ENCODE measurements at places on chromosomes 4 and X.
A peak's percentile ranks its signal among the peaks of the same experiment; 100 is the strongest.

- DNase-seq: no peak
Observed at GRCh38 chr4:174387143-174387542, 103.4 kb downstream of the CEP44 start.

DNA sequence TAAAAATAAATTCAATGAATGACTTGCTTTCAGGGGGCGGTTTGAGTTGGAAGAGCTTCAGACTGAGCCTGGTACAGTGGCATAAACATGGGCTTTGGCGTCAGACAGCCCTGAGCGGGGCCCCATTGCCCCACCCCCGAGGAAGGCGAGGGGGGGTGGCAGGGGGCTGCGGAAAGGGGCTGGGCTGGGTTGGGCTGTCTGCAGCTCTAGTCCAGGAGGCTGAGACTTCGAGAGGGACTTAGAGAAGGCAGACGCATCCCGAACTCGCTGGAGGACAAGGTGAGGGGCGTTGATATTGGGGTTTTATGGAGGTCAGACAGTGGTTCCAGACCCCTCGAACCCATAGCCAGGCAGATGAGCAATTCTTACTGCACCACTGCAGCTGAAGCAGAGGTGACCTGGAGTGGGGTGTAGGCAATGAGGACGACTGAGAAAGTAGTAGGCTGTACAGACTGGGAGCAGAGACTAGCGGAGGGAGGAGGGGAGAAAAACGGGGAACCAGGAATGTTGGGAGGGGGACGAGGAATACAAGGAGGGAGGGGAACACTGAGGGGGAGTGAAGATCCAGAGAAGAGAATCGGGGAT lies at the start of gene MAGED2:
Gene MAGED2, plus strand, starts transcription at position 222 of the 585 bp plus-strand sequence. CDS start 1,587 bp downstream, outside the sequence.
- DNase-seq: peak; percentile 64

DNA sequence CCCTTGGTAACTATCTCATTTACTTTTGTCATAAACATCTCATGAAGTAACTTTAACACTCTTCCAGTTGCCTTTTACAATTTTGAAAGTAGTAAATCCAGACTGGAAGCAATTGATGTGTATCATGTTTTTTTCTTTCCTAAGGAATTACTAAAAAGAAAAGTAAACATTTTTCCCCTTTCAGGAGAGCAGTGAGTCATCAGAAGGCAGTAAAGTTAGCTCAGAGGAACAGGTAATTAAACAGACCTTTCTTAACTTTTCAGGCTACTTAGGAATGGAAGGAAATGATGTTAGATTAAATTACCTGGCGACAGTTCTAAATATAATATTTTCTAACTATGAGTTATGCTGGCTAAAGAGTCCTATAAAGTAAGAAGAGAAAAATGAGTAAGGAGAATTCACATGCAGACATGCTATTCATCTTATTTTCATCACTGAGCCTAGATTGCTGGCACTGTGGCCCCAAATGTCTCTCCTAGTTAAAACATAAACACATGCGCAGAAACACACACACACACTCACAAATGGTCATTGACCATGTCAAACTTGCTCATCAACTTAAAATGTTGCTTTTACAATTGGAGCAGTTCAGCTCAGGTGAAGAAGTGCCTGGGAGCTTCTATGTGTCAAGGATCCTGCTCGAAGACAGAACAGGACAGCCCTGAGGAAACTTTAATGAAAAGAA lies 9.3 kb downstream of the DMP1 start:
- no peak for DNase-seq

GRCh38 chrX:74536832-74537371 lies 77.5 kb downstream of the RLIM start:
- DNase-seq: no peak

DNA sequence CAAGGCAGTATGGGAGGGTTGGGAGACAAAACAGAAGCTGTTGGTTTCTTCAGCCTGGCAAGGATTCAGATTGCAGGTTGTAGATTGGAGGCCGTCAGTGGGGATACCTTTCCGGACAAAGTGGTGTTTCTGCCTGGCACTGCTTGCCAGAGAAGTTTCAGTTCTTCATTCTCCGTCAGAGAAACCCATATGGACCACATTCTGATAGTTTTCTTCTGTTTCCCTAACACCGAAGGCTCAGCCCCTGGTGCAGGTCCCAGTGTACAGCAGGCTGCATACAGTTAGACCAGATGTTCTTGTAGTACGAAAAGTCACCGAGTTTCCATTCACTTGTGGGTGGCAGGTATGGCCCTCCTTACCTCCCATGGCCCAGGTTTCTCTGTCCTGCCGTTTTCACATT lies 107.3 kb downstream of the PTTG2 start:
- DNase-seq: no peak

- DNase-seq: no peak
Observed at GRCh38 chr4:11632025-11632424, 203.3 kb upstream of the HS3ST1 start.

- no peak for DNase-seq
Observed at GRCh38 chrX:120731386-120731785, 101.5 kb upstream of the C1GALT1C1 start.

GRCh38 chr4:56272003-56272402 lies 115.3 kb downstream of the AASDH start:
- DNase-seq: no peak

DNA sequence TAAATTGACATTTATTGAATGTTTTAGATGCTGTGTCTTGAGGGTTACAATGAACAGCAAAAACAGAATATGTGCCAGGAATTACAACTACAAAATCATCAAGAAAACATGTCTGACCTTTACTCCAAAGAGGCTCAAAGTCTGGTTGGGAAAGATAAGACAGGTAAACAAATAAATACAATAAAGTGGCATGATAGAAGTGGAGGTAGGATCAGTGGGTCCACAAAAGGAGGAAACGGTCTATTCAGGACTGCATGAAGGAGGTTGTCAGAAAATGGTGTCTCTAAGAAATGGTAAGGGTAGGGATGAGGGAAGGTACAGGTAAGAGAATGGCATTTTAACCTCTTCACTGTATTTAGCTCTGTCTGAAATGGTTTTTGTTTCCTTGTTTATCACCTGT lies 3.8 kb downstream of the ARHGEF38 start:
- DNase-seq: no peak

DNA sequence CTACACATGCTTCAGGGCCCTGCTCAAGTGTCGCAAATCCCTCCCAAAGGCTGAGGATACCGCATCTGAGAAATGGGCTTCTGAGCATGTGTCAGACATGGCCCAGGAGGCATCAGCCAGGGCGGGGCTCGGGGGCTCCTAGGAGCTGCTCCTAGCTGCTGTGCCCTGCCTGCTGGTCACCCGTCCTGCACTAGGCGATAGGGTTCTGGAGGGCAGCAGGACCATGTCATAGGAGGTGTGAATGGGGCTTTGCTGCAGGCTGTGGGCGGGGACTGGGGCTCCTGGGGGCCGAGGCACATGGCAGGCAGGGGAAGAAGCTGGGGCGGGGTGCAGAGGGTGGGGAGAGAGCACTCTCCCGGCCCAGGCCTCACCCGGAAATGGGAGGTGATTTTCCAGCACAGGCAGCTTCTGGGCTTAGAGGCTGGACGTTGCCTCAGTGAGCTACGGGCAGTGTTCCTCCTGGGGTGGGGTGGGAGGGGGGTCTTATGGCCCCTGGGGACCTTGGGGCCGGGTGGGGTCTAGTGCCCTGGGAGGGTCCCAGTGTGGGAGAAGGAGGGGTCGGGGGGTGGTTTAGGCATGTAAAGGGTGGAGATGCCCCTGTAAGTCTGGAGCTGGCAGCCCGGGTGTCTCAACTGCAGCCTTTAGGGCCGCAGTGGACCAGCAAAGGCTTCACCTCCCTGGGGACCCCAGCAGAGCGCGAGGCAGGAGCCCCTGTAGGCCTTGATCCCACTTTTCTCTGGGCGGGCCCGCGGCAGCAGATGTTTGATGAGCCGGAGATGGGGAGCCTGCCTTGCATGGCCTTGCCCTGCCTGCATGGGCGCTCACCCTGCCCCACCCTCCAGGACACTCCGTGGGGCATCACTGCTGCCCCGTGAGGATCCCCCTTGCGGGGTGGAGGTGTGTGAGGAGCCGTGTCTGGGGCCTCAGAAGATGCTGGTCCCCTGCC lies 98.6 kb upstream of the LRPAP1 start:
- no peak for DNase-seq

GRCh38 chr4:145154573-145154972 lies 25.8 kb downstream of the OTUD4 start:
- DNase-seq: no peak

DNA sequence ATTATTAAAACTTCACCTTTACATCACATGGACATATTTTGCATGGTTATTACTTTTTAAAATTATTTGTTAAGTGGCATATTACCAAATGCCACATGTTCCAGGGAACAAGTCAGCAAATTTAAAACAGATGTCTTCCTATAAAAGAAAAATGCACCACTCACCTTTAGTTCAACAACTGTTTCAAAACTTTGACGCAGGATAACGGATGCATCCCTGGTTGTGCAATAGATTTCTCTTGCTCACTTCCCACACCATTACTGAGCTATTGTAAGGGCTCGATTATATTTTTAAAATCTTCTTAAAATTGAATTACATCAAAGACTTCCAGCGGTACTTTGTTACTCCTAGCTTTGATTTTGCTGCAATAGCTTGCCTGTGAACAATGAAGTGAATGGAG lies 93.0 kb upstream of the ARHGAP24 start:
- no peak for DNase-seq

GRCh38 chrX:40440866-40441265 lies 139.9 kb upstream of the ATP6AP2 start:
- DNase-seq: no peak

DNA sequence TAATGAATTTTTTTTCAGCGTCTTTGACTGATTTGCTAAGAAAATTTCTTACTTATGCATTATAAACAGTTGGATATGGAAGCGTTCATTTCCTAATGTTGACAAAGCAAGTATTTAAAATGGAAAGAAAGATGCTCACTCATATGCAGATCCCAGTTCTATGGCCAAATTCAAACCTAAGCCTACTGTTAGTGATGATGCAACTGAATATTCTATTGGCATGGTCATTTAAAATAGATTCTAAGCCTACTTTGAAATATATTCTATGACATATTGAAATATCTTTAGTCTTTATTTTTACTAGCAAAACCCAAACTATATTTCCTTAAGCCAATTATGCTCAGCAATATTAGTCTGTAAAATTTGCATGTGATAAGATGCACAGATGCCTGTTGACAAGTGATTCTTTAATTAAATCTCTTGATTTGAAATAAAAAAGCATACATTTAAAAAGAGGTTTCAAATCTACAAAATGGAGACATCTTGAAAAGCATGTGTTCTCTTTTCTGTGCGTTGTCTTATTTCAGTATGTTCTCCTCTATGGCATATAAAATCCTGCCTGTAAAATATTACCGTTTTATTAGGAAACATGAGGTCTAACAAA lies 96.6 kb upstream of the NAP1L5 start:
- no peak for DNase-seq

DNA sequence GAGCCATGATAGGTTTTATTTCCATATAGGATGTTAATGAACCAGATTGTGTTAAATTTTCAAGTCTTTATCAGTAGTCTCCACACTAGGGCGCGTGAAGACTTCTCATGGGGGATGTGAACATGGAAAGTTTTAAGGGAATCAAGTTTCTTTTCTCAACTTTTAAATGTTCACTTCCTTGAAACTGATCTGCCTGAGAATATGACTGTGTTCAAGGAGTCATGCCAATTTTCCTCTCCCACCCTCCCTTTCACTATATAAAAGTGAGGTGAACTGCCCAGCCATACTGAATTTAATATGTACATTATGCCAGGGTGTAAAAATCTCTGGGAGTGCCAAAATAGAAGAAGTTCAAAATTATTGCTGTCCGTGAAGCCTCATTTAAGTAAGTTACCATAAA lies 30.4 kb upstream of the HPGDS start:
- DNase-seq: no peak

DNA sequence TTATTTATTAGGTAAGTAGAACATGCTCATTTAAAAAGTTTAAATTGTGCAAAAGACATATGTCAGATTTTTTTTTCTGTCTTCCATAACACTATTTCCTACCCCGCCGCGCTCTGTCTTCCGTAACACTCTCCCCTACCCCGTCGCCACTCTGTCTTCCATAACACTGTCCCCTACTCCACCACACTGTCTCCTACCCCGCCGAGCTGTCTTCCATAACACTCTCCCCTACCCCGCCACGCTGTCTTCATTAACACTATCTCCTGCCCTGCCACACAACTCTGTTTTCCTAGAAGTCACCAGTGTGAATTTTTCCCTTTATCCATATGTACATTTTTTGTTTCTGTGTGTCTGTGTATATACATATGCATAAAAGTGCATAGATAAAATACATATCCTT lies 4.4 kb downstream of the MSMO1 start:
- DNase-seq: no peak

DNA sequence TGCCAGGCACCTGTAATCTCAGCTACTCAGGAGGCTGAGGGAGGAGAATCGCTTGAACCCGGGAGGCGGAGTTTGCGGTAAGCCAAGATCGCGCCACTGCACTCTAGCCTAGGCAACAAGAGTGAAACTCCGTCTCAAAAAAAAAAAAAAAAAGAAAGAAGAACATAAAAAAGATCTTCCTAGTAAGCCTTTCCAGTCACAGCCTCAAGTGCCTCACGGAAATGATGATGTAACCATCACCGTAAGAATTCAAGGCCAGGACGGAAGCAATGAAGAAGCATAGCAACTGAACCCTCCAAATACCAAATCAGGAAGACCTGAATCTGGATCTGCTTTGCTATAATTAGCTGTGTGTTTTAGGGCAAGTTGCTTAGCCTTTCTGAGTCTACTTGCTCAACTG lies 28.8 kb downstream of the RBM47 start:
- DNase-seq: peak; percentile 50

Data from CD4-positive, alpha-beta T cell treated with Interferon gamma for 1 hour (primary cell).